Adrenal gland (tissue), 19 donors: ENCODE measurements at places on chromosomes 16 and 17. TPM values are rescaled to one million over a fixed set of nuclear protein-coding genes. Genes with fewer than 3 reads are reported as not detected.
A peak's percentile ranks its signal among the peaks of the same experiment; 100 is the strongest.

Gene C17orf78
- not detected for total RNA-seq

Gene TBX4
- not detected for total RNA-seq

DNA sequence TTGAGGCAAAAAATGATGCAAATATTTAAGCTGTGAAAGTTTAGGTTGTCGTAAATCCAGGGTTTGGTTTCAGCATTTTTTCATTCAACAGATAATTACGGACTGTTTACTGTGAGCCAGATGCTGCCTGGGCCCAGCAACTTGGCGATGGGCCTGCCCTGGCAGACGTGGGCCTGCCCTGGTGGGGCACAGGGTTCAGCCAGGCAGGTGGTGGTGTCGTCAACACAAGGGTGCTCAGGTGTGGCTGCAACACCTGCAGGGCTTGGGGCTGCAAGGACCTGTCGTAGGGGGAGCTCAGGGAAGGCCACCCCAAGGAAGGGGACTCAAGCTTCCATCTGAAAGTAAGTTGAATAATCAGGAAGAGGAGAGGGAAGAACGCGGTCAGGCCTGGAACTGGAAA is 15.1 kb downstream of the ZC3H18 start:
- no peak for DNase-seq
- H3K27me3 ChIP-seq: no peaks in the 10 kb centered on the region
- no peaks in the 10 kb centered on the region for H3K4me1 ChIP-seq
- no peak overlapping the region for H3K27ac ChIP-seq
- H3K4me3 ChIP-seq: no peak overlapping the region
- H3K36me3 ChIP-seq: peaks cover 46% of the 10 kb centered on the region

DNA sequence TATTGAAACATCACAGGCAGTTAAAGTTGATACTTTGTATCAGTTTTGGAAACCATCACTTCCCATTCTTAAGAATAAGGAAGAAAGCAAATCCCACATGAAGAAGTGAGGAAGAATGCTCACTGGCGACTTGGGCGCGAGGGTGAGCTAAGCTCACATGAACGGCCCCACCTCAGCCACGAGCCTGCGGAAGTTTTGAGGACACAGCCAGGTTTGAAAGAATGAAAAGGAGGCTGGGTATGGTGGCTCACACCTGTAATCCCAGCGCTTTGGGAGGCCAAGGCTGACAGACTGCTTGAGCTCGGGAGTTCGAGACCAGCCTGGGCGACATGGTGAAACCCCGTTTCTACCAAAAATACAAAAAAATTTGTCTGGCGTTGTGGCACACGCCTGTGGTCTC is 110.3 kb upstream of the CHMP6 start:
- no peaks in the 10 kb centered on the region for H3K27me3 ChIP-seq
- no peaks in the 10 kb centered on the region for H3K4me1 ChIP-seq
- no peak overlapping the region for H3K27ac ChIP-seq
- H3K36me3 ChIP-seq: peaks cover 38% of the 10 kb centered on the region
- DNase-seq: no peak

DNA sequence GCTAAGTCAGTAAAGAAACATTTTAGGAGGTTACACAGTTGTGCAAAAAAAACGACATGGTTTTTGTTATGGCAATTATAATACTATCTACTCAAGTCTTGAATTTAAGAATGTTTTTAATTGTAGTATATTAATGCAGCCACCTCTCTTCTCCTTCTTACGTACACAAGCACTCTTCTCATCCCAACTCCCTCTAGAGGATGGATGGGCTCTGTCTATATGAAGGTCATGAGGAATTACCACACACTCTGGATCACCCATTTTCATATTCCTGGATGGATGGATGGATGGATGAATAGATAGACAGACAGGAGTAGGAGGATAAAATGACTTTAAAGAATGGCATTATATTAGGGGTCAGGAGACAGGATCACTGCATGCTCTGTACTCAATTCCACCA is 120.0 kb downstream of the PHKB start:
- no peak overlapping the region for H3K27ac ChIP-seq
- no peak for DNase-seq
- H3K27me3 ChIP-seq: no peaks in the 10 kb centered on the region
- no peaks in the 10 kb centered on the region for H3K36me3 ChIP-seq
- H3K4me1 ChIP-seq: no peaks in the 10 kb centered on the region

GRCh38 chr17:47200325-47200664 is 8.9 kb upstream of the MYL4 start:
- no peaks in the 10 kb centered on the region for H3K27me3 ChIP-seq
- no peak overlapping the region for H3K4me3 ChIP-seq
- H3K36me3 ChIP-seq: no peaks in the 10 kb centered on the region
- peak overlapping the region; percentile 0 for H3K27ac ChIP-seq

- H3K27me3 ChIP-seq: no peaks in the 10 kb centered on the region
- H3K4me1 ChIP-seq: peaks cover 58% of the 10 kb centered on the region
- no peak for DNase-seq
- H3K27ac ChIP-seq: peak overlapping the region; percentile 64
- H3K36me3 ChIP-seq: no peaks in the 10 kb centered on the region
Observed at GRCh38 chr17:74759243-74759801, 10.9 kb downstream of the NHERF1 start.

- H3K36me3 ChIP-seq: no peaks in the 10 kb centered on the region
- no peaks in the 10 kb centered on the region for H3K27me3 ChIP-seq
Observed at GRCh38 chr16:56728027-56728426, 1.9 kb upstream of the NUP93 start.

Gene HAP1
- total RNA-seq: 2.1 TPM

DNA sequence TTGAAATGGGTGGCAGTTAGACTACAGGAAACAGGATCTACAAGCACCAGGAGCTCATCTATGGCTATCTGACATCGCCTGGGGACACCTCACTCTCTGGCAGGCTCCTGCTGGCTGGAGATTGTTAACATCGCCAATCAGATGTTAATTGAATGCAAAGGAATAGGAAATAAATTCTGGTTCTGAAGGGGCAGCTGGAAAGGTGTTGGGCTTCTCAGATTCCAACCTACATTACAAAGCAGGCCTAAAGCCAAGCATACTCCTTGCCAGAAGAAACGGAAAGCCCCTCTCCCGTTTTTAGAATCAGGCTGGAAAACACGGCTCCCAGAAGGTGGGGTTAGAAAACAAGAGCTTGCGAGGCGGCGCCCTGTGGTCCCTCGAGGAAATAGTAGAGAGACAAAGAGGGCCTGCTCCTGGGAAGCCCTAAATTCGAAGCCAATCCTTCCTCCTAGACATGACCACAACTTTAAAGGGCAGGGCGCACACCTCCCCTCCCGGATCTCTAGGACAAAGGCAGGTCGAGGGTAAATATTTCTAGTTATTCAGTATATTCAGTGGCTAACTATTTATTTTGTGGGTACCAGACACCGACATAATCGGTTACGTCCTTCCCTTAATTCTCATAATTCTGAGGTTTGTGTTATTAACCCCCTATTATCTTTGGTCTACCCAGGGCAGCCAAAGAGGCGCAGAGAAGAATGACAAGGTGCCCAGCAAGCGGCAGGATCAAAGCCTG is 763 bp upstream of the TOM1L1 start:
- H3K27ac ChIP-seq: no peak overlapping the region
- H3K36me3 ChIP-seq: no peaks in the 10 kb centered on the region
- no peak for DNase-seq
- H3K4me1 ChIP-seq: peaks cover 5% of the 10 kb centered on the region
- H3K4me3 ChIP-seq: peak overlapping the region; percentile 63

GRCh38 chr16:19703172-19703889 is 14.7 kb downstream of the KNOP1 start:
- no peaks in the 10 kb centered on the region for H3K27me3 ChIP-seq
- peaks cover 32% of the 10 kb centered on the region for H3K36me3 ChIP-seq
- peak overlapping the region; percentile 85 for H3K27ac ChIP-seq
- DNase-seq: no peak
- peaks cover 37% of the 10 kb centered on the region for H3K4me1 ChIP-seq
- H3K4me3 ChIP-seq: no peak overlapping the region

GRCh38 chr16:84278968-84279367 is 15.7 kb upstream of the WFDC1 start:
- H3K27ac ChIP-seq: no peak overlapping the region
- no peak overlapping the region for H3K4me3 ChIP-seq
- no peaks in the 10 kb centered on the region for H3K27me3 ChIP-seq
- no peaks in the 10 kb centered on the region for H3K36me3 ChIP-seq
- no peak for DNase-seq

Gene ZSCAN10
- total RNA-seq: not detected

GRCh38 chr16:23874613-23875294 is 39.0 kb downstream of the PRKCB start:
- H3K4me3 ChIP-seq: no peak overlapping the region
- no peaks in the 10 kb centered on the region for H3K27me3 ChIP-seq
- no peaks in the 10 kb centered on the region for H3K4me1 ChIP-seq
- no peak overlapping the region for H3K27ac ChIP-seq

DNA sequence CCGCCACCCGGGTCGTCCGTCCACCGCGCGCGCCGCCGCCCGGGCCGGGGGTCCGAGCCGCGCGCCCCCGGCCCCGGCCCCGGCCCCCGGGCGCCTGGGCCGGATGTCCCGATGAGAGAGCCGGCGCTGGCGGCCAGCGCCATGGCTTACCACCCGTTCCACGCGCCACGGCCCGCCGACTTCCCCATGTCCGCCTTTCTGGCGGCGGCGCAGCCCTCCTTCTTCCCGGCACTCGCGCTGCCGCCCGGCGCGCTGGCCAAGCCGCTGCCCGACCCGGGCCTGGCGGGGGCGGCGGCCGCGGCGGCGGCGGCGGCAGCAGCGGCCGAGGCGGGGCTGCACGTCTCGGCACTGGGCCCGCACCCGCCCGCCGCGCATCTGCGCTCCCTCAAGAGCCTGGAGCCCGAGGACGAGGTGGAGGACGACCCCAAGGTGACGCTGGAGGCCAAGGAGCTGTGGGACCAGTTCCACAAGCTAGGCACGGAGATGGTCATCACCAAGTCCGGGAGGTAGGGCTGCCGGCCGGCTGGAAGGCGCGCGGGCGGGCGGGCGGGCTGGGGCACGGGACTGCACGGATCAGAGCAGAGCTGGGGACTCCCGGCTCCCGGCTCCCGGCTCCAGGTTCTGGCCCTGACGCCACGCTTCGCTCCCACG is 548 bp downstream of the TBX2 start:
- peak overlapping the region; percentile 22 for H3K4me3 ChIP-seq
- peaks cover 29% of the 10 kb centered on the region for H3K4me1 ChIP-seq

Gene ZNF624
- total RNA-seq: 5.0 TPM

DNA sequence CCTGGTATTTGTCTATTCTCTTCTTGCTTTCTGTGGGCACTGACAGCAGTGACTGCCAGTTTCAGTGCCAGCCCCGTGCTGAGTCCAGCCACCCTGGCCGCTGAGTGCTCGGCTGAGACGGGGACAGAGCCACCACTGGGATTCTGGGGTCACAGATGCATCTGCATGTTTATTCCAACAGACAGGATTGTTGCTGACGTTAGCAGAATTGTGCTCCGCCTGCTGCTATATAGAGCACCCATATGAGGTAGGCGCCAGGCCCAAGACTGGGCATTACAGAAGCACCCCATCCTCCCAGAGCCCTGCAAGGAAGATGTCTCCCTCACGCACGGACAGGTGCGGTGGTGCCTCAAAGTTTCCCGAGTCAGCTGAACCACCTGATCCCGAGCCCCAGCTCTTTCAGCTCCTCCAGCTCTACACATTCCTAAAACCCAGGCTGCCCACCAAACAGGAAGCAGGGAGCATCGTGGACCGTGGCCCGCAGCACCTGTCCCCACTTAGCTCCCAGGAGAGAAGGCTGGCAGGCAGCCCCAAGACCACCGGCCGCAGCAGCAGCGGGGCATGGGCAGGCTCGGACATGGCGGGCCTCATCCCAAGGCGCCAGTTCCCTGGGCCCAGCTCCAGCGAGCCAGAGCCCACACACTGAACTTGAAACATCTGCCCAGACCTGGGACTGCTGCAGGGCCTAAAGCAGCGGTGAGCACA is 44.9 kb upstream of the RASD1 start:
- no peaks in the 10 kb centered on the region for H3K4me1 ChIP-seq
- no peak overlapping the region for H3K27ac ChIP-seq
- H3K4me3 ChIP-seq: no peak overlapping the region
